ENCODE measurements at places on chromosomes 7 and 10.

GRCh38 chr10:133224756-133225372, 5.2 kb upstream of the UTF1 start:
- DNase-seq, result no peak

DNA sequence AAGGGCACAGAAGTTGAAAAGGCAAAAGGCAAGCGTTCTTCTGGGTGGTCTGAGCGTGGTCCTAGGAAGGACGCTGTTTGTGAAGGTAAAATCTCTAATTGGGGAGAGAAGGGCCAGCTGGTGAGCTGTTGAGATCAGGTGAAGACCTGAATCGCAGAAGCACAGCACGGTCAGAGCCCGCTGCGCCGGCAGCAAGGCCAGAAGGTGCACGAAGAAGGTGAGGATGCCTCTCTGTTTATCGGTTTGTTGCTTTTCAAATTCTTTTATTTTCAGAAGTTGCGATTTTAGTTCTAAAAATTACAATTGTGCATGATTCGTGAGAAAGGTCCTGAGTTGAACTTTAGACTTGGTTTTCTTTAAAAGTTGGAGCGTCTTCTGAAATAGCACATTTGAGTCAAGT, 247.8 kb upstream of the FOXK1 start:
- no peak for DNase-seq

- no peak for DNase-seq
Measured at GRCh38 chr7:1189986-1190772, 30.2 kb upstream of the ZFAND2A start.

DNA sequence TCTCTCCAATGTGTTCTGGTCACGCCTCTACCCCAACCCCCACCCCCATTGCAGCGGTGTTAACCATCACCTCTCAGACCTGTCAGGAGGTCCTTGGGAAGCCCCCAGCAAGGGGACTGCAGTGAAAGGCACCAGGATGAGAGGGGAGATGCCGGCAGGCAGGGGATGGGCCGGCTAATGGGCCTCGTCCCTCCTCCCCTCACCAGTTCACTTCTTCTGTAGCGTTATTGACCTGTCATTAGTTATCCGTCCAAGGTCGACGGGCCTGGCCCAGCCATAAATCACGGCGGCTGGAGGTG, 18.8 kb downstream of the POLL start:
- DNase-seq, result no peak

- no peak for DNase-seq
Measured at GRCh38 chr10:17606547-17607040, 10.6 kb downstream of the HACD1 start.

- DNase-seq, result no peak
Measured at GRCh38 chr10:47239211-47239610, 60.8 kb upstream of the GDF10 start.

GRCh38 chr7:101947899-101948298, 130.5 kb downstream of the CUX1 start:
- peak; percentile 91 for DNase-seq

- no peak for DNase-seq
Measured at GRCh38 chr7:140334341-140335057, 63.8 kb downstream of the SLC37A3 start.

DNA sequence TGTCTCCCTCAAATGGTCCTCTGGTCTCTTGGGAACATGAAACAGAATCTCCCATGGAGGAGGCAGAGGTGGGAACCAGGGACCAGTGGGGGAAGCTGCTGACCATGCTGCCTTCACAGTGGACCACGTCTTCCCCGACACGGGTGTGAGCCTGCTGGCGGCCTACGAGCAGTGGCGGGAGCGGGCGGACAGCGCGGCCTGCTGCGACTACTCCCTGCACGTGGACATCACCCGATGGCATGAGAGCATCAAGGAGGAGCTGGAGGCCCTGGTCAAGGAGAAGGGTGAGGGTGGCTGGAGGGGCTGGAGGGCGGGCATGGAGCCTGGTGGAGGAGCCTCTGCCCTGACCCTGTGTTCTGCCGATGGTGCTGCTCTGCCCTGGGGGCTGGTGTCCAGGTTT, 8.0 kb downstream of the DPYSL4 start:
- no peak for DNase-seq

GRCh38 chr10:113557903-113558321, 5.1 kb downstream of the HABP2 start:
- no peak for DNase-seq

- DNase-seq, result no peak
Measured at GRCh38 chr10:122659126-122659525, 40.5 kb downstream of the C10orf120 start.

DNA sequence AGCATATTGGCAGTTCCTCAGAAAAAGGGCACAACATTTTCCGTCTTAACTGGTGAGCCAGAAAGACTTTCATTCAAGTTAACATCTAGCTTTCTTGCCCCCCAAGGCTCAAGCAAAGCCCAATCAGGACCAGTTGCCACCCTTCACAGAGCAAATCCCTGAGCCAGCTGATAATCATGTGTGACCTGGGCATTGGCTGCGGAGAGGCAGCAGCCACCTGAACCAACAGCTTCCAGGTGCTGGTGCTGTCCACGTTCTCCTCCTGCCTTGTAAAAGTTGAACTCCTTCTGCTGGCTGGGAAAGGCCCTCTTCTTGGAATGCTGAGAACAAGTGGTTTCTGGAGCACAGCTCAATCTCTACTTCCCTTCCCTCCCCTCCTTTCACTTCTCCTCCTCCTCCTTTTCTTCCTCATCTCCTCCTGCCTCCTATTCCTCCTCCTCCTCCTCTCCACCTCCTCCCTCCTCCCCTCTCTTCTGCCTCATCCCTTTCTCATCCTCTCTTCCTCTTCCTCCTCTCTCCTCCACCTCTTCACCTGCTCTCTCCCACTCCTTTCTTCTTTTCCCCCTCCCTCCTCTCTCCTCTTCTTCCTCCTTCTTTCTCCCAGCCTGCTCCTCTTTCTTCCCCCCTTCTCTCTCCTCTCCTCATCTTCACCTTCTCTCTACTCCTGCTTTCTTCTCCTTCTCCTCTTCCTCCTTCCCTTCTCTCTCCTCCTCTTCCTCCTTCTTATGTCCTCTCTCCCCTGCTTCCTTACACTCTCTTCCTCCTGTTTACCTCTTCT, 140.6 kb downstream of the JCAD start:
- DNase-seq, result no peak

DNA sequence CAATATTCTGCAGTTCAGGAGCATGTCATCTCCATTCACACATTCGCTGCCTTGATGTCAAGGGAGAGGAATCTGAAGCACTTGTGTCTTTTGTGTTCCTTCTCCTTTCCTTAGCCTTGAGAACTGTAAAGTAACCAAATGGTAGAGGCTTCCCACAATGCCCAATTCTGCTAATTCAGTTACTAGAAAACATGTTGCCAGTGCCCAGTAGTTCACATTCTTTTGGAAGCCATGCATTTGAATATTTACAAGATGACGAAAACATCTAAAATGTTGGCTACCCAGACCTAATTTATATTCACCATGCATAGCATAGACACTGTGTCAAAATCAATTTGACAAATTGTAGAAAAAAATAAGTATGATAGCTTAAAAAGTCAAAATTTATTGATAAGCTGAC, 852.7 kb upstream of the PHF14 start:
- peak; percentile 49 for DNase-seq

GRCh38 chr10:23540401-23541030, 101.6 kb downstream of the OTUD1 start:
- no peak for DNase-seq

- no peak for DNase-seq
Measured at GRCh38 chr10:43211030-43211429, 55.8 kb downstream of the RASGEF1A start.

- peak; percentile 65 for DNase-seq
Measured at GRCh38 chr7:116138202-116138801, 72.0 kb upstream of the TES start.

DNA sequence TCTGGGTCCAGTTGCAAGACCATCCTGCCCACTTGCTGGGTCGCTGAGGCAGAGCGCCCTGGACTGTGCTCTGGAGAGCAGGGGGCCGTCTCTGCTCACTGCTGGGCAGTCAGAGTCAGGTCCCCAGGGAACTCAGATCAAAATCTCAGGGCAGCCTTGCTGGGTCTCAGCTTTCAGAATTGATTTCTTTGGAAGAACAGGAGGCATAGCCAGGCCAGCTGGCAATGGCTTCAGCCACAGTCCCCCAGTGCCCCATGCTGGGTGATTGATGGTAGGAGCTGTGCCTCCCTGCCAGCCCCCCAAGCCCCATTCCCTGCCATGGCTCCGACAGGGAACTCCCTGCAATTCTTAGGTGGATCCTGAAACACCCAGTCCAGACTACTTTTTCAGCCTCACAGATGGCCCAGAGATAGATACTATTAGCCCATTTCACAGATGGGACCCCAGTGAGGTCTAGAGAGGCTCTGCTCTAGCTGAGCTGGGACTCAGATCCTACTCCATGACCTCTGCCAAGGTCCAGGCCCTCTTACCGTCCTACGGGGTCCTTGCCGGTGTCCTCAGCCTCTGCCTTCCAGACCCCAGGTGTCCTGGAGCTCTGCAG, 467 bp downstream of the MMRN2 start:
- no peak for DNase-seq

DNA sequence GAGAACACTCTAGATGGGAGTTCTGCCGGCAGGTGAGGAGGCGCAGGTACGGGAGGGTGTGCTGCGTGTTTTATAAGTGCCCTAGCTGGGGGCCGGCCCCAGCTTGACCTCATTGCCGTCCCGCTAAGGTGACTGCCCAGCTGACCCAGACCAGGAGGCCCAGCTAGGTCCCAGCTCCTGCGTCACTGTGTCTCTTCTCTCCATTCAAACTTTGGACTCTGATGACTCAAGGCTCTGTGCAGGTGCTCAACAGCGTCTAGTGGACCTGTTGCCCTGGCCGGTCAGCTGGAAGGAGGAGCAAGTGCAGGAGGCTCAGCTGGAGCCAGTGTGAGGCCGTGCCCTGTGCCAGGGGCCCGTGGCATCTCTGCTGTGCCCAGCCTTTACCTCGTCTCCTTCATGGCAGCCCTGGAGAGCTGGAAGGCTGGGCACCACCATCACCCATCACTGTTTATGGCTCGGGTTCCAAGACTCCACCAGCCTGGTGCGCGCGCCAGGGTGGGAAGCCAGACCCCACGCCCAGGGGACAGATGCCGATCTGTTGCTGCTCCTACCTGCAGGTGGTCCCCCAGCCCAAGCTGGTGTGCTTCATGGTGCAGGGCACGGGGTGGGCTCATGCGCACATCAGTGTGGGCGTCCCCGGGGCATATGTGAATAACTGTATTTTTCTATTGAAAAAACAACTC, 14.6 kb downstream of the LHPP start:
- no peak for DNase-seq

- no peak for DNase-seq
Measured at GRCh38 chr7:8206956-8207355, 55.0 kb downstream of the ICA1 start.

- DNase-seq, result peak; percentile 71
Measured at GRCh38 chr10:74207691-74208480, 56.9 kb downstream of the ADK start.

GRCh38 chr10:44427037-44427436, 42.1 kb upstream of the CXCL12 start:
- DNase-seq, result no peak

GRCh38 chr7:24722386-24723177, 34.7 kb downstream of the GSDME start:
- no peak for DNase-seq

DNA sequence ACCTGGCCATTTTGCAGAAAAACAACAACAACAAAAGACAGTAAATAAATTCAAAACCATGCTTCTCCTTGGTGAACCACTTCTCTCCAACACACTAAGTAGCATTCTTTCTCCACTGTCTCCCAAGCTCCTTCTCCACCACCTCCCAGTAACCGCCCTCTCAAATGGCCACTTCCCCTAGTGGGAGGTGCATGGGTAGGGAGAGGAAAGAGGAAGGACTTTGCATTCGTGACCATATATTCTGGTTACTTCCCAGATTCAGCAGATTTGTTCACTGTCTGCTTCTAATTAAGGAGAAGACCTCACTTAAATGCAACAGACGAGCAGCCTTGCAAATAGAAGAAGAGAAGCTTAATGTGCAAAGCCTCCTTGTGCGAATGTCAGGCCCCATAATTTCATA, 166.8 kb downstream of the SORCS1 start:
- no peak for DNase-seq

GRCh38 chr7:36844374-36844773, 120.1 kb upstream of the AOAH start:
- no peak for DNase-seq

DNA sequence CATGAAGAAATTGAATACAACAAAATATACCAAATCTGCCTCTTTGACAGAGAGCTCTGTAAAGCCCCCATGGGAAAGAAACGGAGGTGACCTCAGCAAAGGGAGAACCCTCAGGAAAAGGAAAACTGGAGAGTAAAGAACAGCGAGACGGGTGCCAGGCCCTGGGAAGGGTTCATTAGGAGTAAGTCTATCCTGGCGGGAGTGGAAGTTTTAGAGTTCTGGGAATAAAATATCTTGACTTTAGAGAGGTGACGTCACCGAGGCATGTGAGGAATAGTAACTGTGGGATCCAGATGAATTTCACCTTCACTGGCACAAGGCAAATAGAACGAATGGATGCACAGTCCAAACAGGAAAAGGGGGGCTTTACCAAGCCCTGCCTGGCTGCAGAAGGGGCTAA, 362.8 kb upstream of the IGFBP3 start:
- no peak for DNase-seq

- no peak for DNase-seq
Measured at GRCh38 chr7:80445351-80445750, 66.5 kb downstream of the GNAT3 start.

DNA sequence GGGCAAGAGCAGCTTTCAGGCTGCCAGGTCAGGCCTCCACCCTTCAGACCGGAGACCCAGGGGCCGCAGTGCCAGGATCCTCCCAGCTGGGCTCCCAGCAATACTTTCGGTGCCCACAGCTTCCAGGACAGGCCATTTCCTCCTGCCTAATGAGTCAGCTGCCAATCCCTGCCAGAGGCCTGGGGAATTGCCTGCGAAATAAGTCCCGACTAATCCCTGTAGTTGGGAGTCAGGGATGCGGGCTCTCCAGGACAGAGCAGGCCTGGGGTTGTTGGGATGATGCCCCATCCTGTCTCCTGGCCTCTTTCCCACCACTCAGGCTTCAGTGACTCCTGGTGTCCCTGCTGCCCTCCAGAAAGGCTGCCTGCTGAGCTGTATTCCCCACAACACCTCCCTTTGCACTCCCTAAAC, 143.5 kb upstream of the UNC5B start:
- no peak for DNase-seq

DNA sequence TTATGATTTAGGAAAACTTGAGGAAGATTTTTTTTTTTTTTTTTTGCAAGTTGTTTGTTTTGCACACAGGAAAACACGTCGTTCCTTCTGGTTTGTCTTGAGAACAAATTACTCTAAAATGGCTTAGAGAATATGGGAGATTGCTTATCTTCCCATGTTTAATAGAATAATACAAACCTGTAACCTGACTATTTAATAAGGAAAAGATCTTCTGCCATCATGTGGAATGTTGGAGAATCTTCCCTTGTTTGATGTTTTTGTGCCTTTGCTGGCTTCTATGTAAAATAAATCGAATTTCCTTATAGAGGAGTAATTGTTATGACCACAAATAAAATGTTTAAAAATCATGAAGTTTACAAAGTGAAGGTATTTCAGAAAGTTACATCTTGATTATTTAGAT, 818.8 kb downstream of the GATA3 start:
- no peak for DNase-seq
